ENCODE measurements at places on chromosomes 6 and 20.

DNA sequence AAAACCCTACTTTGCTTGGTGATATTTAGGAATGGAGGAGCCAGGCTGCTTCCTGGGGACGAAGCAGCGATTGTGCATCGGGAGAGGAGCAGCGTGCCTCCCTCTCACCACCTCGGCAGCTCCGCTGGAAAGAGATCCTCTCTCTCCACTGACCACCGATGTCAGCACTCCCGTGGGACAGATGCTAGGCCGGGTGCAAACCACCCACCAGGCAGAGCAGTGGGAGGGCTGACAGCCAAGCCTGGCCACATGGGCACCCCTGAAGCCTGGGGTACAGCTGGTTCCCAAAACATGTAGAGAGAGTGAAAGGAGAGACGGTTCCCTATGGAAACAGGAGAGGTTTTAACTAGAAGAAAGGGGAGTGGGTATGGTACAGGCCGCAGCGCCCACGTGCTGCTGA lies 220.0 kb downstream of the ANKRD60 start:
- DNase-seq: no peak

DNA sequence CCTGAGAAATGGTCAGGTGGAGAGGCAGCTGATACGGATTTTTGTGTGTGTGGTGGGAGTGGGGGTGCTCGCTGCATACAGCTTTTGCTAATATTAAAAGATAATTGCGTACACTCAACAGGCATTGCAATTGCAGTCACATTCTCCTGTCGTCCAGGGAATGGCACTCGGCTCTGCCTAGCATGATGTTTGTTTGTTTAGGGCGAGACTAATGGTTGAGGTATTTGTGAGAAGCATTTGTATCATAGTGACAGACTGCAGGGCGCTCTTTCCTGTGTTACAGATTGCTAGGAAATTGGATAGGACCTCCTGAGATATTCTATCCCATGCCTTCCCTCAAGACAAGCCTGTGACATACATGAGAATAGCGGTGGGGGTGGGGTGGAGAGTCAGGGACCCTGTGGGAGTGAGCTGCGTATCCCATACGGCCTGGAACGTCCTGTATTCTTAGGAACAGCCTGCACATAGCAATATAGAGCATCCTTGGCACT lies 207.4 kb downstream of the SOX4 start:
- no peak for DNase-seq

- no peak for DNase-seq
Measured at GRCh38 chr6:82178759-82179112, 68.8 kb downstream of the IBTK start.

DNA sequence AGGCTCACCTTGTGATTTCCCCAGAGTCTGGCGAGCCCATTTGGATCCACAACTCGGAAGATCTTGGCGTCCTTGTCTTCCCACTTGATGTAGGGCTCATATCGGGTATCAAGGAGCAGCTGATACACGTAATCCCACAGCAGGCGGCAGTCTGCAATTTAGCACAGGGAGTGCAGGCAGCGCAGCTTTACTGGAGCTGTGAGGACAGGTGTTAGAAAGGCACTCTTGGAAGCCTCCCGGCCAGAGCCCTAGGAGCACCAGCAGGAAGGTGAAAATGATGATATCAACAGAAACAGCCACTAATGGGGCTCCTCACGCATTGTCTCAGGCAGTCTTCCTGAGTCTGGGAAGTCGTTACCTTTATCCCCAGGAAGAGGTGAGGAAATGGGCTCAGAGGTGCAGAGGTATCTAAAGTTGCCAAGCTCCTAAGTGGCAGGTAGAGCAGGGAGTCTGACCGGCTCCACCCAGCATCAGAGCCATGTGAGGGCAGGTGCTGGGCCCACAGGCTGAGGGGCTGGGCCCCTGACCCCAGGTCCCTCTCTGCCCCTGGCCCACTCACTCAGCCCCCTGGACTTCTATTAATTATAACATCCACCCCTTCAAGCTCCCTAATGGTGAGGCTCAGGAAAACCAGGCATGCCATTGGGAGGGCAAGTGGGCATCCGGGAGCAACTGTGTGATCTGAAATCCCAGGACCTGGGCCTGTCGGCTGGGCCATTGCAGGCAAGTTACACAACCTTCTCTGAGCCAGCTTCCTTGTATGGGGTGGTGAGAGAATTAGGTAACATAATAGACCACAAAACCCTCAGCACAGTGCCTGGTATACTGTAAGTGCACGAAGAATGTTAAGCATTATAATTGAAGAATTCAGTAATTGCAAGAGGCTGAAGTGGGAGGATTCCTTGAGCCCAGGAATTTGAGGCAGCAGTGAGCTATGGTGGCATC lies 18.3 kb downstream of the ETV7 start:
- no peak for DNase-seq

DNA sequence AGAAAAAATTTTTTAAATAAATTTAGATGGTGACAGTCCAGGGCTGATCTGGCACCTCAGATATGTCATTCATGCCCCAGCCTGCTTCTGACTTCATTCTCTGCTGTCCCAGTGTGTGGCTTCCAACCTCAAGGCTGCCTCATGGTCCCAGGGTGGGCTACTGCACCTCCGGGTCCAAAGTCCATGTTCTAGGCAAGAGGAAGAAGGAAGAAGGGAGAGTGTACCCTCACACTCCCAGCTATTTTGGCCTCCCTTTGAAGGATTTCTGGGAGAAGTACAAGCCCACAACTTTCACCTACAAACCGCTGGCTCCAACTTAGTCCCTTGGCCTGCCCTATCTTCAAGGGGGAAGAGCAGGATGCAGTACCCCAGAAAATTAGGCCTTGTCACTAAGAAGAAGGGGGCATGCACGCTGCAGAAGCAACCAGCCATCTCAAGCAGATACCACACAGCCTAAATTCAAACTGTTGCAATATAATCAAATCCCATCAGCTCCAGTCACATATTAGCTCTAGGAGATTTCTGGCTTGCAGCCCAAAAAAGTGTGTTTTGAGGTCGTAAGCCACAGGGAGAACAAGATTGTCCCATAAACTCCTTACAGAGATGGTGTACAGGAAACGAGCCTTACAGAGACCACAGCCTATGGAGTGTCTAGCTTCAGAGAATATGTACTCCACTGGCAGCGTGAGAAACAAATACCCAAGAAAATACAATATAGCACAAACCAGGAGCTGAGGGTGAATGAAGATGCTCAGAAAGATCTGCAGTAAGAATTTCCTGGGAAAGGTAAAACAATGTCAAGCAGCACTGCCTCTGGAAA lies 906 bp upstream of the BTN3A2 start:
- no peak for DNase-seq

DNA sequence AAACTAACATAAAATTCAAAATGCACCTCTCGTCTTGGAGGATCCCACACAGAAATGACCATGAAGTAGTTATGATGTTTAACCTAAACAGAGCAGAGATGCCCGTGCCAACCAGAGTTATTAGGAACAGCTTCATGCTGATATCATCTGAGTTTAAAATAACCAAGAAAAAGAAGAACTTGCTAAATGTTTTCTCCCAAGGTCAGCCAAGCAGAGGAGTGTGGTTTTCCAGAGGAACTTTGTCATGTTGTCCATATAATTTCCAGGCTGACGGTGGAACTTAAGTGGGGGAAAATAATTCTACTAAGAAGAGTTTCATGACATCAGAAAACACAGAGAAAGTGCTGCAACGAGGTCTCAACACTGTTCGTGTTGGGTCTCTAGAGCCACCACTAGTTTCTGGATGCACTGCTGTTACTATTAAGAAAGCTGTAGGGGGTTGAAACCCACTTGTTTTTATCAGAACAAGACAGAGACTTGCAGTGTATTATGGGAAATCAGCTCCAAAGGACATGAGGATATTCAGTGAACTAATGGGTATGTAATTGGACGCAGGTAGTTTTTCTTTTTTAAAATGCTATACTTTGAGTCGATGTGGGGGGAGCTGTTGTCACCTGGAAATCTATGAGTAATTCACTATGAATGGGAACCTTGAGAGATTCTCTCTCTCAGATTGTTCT lies 5.2 kb downstream of the AGPAT4 start:
- no peak for DNase-seq

GRCh38 chr6:70707893-70708292 lies 40.2 kb downstream of the SMAP1 start:
- no peak for DNase-seq

DNA sequence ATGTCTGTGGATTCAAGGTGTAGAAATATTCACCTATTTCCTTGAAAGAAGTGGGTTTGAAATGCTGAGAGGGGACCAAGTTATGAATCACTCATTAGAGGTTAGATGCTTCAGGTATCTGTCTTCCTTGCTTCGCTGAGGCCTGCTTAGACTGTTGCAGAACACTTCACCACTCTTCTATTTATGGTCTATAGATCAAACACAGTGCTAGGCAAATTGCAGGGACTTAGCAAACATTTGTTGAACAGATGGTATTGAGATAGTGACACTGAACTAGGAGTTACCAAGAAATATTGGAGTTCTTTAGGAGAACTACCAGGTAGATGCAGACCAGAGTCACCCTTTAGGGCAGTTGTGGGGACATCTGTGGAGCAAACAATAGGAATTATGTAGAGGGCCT lies 123.8 kb downstream of the RFPL4B start:
- DNase-seq: no peak

DNA sequence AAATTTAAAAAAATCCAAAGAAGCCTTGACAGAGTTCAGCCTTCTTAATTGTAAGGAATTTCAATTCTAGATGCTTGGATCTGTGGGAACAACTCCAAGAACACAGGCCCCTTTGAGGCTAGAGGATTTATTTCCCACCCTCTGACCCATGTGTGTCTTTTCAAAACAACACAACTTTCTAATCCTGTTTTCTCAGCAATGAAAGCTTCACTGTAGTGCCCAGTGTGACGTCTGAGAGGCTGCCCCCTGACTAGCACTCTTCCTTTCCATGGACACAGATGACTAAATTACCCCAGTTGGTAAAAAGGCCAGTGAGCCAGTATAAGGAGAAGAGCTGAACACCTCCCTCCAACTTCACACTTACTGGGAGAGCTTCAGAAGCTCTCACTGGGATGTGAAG lies 16.5 kb upstream of the CCR6 start:
- DNase-seq: no peak

GRCh38 chr20:44572551-44573500 lies 9.6 kb upstream of the PKIG start:
- DNase-seq: no peak

DNA sequence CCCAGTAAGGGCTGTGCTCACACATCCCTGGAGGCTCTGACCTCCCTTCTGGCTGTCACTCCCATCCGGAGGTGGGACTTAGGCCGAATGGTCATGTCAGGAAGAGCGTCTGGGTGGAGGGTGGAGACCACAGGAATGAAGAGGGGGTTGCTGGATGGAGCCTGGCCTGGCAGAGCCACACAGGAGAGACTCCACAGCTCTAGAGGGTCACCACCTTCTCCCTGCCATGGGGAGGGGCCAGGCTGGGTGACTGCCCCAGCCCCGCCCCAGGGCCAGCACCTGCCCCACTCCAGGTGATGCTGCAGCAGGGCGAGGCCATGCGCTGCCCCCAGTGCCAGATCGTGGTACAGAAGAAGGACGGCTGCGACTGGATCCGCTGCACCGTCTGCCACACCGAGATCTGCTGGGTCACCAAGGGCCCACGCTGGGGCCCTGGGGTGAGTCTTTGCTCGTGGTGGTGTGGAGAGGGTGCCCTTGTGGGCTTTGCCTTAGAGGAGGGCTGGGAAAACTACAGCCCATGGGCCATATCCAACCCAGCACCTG lies 20.6 kb downstream of the RBCK1 start:
- DNase-seq: no peak

- DNase-seq: no peak
Measured at GRCh38 chr20:60052322-60052721, 94.1 kb downstream of the CDH26 start.

DNA sequence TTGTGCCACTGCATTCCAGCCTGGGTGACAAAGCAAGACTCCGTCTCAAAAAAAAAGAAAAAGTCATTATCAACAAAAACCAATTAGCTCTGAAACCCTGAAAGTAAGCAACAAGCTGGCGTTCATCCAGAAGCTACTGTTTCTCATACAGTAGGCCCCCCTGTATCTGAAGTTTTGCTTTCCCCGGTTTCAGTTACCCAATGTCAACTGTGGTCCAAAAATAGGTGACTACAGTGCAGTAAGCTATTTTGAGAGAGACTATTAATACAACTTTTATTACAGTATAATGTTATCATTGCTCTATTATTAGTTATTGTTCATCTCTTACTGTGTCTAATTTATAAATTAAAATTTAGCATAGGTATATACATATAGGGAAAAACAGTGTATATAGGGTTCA lies 135.1 kb downstream of the KIF16B start:
- no peak for DNase-seq

GRCh38 chr6:90294989-90295853 lies 1.4 kb downstream of the BACH2 start:
- no peak for DNase-seq

DNA sequence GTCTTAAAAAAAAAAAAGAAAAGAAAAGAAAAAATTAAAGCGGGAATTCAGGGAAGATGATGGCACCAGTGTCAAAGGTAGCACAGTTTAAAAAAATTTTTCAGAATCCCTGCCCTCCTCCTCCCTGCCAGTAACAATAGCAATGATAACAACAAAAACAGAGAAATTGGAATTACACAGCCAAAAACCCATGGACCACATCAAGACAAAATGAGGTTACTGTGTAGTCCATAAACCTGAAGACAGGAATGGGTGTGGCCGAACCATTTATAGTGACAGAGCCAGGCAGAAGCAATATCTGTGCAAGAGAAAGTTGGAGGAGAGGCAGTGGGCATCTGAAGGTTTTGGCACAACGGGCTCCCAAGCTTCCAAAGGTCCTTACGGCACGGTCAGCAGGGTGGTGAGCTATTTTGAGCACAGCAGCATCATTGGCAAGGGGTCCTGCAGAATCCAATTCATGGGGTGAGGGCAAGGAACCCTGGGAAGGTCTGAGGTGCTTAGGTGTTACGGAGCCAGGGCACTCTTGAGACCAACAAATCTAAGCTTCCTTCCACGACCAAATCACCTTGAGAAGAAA lies 202.3 kb downstream of the GMPR start:
- DNase-seq: no peak

DNA sequence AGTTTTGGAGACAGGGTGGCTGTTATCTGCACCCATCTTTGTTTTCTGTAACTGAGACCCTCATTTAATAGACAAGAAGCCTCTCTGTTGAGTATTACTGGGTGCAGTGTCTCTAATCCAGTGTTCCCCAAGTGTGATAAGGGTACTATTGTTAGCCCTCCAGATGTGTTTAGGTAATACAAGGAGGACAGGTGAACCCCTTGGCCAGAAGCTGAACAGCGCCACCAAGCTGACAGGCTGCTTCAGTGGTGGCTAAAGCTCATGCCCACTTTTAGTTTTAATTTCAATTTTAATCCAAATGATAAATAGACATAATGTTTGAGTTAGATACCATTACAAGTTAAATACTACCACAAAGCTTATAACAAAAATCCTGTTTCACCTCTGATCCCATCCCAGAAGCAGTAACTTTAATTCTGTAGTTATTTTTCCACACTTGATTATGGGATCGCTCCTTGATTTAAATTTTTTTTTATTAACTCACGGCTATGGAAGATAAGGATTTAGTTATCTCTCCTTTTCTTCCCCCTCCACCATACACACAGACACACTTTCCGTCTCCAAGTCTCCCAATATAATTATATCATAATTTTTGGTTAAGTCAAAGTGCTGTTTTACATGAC lies 8.4 kb upstream of the STK35 start:
- DNase-seq: no peak
